ENCODE measurements at places on chromosomes 5 and 9.

GRCh38 chr5:59149271-59149670 lies 566.4 kb downstream of the RAB3C start:
- DNase-seq, result no peak

- no peak for DNase-seq
These were observed 24.1 kb upstream of the TRAF1 start for GRCh38 chr9:120950421-120951388.

- DNase-seq, result no peak
These were observed 379.6 kb downstream of the MLLT3 start for GRCh38 chr9:20242510-20243189.

DNA sequence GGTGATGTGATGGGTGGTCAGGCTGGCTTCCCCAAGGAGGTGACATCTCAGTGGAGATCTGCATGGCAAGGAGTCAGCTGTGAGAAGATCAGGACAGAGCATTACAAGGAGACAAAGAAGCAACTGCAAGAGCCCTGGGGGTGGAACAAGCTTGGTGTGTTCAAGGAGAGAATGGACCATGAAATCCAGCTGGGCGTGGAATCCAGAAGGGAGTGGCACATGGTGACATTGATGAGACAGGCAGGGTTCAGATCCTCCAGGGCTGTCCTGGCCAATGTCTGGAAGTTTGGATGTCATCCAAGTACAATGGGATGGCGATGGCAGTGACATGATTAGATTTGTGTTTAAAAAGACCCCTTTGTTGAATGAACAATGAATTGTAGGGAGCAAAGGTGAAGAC lies 175.6 kb downstream of the MACROH2A1 start:
- no peak for DNase-seq

GRCh38 chr9:119483153-119483552 lies 113.9 kb upstream of the BRINP1 start:
- no peak for DNase-seq

GRCh38 chr5:50798002-50798401 lies 131.6 kb downstream of the PARP8 start:
- no peak for DNase-seq

Data from H1 (cell line).